ENCODE measurements at places on chromosomes 5 and 9.

GRCh38 chr5:44875661-44876605 lies 67.2 kb downstream of the MRPS30 start:
- no peak for DNase-seq

DNA sequence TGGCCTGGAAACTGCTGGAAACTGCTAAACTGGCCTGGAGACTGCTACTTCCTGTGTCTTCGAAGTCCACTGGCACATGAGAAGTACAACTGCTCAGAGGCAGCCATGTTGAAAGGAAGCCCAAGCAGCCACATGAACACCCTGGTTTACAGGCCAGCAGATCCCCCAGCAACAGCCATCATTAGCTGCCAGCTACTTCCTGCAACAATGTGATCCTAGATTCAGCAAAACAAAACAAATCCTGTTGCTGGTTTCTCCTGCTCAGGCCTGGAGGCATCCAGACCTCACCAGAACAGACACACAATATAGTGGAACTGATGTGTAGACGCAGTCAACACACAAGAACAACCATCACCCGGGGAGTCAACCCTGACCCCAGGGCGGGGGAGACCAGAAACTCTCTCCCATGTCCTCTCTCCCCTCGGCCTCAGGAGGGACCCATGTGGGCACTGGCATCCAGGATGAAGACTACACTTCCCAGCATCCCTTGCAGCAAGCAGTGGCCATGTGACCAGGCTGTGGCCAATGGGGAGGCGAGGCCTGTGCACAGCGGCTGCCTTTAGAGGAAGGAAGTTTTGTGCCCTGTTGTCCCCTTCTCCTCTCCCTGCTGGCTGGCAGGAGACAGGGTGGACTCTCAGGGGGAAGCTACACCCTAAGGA lies 9.2 kb upstream of the LCN15 start:
- peak; percentile 81 for DNase-seq

DNA sequence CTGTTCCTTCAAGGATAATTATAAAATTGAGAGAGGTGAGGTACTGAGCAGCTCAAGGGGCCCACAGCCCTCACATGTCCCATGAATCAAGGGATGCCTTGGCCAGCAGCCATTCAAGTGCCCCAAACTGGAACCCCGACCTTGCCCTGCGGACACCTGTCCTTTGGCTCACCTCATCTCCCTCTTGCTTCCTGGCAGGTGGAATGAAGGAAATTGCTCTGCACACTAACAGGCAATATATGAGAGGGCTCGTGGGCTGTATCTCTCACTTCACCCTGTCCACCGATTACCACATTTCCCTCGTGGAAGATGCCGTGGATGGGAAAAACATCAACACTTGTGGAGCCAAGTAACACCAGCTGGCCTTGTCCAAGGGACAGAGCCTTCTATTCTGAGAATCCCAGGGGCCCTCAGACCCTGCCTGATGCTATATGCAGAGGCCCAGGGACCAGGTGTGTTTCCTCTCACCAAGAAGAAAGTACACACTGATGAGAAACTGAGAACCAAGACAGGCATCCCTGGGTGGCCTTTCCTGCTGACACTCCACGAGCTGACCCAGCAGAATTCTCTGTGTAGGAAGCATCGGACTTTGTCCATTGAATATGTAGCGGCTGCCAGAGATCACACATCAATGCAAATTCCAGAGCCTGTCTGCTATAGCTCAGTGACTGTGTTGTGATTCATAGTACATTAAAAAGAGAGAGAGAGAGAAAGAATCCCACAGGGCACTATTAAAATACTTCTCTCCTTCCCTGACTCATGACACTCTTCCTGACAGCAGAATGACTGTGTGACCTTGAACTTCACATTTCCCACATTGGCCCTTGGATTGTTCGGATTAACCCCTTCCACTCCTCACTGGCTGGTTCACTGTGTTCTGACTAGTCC lies 92.6 kb downstream of the LIFR start:
- DNase-seq = no peak

GRCh38 chr5:94086194-94086593 lies 344.8 kb upstream of the POU5F2 start:
- no peak for DNase-seq

GRCh38 chr9:94826644-94827410 lies 100.3 kb downstream of the AOPEP start:
- DNase-seq = peak; percentile 7

DNA sequence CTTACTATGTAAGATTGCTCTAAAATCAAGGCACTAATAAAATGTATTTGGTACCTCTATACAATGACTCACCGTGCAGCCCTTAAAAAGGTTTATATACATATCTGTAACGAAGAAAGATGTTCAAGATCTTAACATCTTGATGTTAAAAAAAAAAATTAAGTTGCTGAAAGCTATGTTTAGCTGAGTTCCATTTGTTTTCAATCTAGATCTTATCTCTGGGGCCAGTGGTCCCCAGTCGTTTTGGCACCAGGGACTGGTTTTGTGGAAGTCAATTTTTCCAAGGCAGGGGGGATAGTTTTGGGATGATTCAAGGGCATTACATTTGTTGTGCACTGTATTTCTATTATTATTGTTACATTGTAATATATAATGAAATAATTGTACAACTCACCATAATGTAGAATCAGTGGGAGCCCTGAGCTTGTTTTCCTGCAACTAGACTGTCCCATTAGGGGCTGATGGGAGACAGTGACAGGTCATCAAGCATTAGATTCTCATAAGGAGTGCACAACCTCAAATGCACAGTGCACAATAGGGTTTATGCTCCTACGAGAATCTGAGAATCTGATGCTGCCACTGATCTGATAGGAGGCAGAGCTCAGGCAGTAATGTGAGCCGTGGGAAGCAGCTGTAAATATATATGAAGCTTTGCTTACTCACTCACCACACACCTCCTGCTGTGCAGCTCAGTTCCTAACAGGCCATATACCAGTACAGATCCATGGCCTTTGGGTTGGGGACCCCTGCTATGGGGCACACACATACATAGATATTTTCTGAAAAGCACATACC lies 27.6 kb upstream of the TSLP start:
- DNase-seq = no peak

DNA sequence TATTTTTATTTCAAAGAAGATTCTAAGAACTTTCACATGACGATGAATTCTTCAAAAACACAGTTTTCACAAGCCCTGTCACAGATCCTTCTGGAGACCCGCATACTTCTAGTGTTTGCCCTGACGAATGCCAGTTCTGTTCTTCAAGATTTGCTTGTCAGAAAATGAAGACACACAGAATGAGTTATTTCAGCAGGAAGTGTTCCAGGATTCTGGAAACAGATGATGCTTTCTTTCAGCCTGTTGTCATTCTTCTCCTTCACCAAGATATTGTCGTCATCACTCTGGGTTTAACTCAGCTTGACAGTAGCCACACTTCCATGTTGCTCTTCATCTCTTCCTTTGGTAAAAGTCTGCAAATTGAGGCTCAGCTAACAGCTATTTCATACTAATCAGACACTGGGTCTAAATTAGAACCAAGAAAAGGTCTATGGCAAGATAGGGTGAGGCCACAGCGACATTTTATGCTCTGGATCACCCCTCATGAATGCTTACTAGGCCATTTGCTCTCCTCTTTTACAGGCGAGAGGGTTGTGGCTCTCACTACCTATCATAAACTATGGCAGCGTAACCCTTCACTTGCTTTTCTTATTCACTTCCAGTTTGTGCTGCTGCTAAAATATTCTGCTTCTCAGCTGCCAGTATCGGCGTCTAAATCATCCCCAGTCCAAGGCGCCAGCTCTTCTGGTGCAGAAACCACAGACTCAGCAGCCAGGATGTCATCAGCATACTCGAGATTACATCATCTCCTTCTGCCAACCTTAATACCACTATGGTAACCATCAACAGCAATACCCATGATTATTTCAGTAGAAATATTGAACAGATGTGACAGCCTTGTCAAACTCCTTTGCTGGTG lies 159.6 kb upstream of the TBCA start:
- no peak for DNase-seq

DNA sequence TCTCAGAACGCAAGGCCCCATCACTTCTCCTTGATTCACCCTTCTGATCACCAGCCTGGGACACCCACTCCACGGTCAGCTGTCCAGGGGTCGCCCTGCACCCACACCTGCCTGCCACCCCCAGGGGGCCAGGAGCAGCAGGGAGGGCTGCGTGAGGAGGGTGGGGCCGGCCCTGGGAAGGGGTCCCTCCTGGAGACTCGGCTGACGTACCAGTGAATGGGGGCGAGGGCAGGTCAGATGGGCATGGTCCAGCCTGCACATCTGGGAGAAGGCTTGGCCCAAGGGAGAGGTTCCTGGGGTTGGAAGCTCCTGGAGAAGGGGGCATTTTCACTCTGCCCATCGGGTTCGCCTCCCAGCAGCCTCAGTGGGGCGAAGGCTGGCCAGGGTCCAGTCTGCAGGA lies 21.8 kb upstream of the SARDH start:
- no peak for DNase-seq

GRCh38 chr5:38347040-38347763 lies 88.8 kb downstream of the EGFLAM start:
- no peak for DNase-seq

- no peak for DNase-seq
These were observed 273.4 kb downstream of the NR3C1 start for GRCh38 chr5:143129910-143130612.

GRCh38 chr5:89470658-89471057 lies 587.7 kb upstream of the MEF2C start:
- DNase-seq = no peak

GRCh38 chr5:50445296-50445949 lies 4.3 kb upstream of the EMB start:
- DNase-seq = no peak

DNA sequence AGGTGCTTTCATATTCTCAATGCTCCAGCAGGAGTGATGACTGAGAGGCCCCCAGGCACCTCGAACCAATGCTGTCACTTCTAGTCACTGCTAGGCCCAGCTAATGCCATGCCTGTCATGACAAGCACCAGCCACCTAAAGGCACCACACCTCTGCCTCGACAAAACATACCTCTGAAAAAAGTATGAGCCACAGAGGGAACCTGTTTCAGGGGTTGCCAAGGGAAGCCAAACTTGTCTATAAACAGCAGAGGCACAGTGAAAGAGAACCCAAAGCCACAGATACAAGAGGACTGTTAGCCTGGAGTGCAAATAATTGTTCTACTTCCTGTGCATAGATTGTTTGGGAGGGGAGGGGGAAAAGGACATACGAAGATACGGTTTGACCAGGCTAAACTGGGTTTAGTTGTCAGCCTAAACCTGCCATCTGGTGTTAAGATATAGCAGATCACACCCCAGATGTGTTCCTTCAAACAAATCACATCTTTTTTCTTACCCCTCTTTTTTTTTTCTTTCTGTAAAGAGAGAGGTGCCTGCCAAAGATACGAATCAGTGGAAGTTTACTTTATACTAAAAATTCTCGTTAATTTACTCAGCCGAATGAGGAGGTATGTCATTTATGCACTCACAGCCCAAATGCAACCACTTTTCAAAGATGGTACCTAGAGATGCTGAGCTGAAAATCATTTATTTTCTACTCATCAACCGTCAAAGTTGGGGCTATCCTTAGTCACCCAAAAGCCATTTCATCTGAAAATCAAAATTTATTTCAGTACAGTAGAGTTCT lies 45.7 kb downstream of the BNC2 start:
- DNase-seq = no peak

- DNase-seq = no peak
These were observed 159.5 kb upstream of the ACTBL2 start for GRCh38 chr5:57642066-57642465.

- no peak for DNase-seq
These were observed 84.9 kb downstream of the ADAMTS12 start for GRCh38 chr5:33806738-33807442.

GRCh38 chr9:133103183-133103986 lies 17.7 kb downstream of the RALGDS start:
- peak; percentile 93 for DNase-seq

- DNase-seq = no peak
These were observed 20.8 kb downstream of the IFNB1 start for GRCh38 chr9:21056931-21057330.

DNA sequence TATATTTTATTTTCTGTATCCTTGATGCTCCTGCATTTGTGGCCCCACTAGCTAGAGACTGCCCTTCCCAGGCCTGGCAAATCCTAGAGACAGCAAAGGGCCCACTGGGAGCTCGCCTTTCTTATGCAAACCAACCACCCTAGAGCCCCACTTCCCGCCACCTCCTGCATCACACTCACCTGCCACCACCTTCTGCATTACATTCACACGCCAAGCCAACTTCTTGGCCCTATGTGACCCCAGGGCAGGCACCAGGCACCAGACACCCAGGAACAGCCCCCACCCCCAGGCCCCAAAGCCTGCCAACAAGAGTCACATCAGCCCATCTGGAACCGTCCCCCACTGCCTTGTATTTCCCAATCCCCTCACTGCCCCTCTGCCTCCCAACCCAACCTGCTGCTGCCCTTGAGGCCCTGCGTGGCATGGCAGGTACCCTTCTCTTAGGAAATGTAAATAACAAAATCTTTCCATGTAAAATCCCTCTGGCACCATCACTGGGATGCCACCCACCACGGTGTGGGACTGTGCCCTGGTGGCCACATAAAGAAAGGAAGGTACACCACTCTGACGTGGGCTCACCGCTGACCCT lies 22.0 kb downstream of the ROR2 start:
- no peak for DNase-seq

- peak; percentile 84 for DNase-seq
These were observed 1.3 kb upstream of the NFIB start for GRCh38 chr9:14314929-14315874.

GRCh38 chr5:137176126-137176525 lies 323.0 kb downstream of the SPOCK1 start:
- no peak for DNase-seq

GRCh38 chr5:65382582-65382981 lies 99.1 kb downstream of the ADAMTS6 start:
- DNase-seq = no peak

DNA sequence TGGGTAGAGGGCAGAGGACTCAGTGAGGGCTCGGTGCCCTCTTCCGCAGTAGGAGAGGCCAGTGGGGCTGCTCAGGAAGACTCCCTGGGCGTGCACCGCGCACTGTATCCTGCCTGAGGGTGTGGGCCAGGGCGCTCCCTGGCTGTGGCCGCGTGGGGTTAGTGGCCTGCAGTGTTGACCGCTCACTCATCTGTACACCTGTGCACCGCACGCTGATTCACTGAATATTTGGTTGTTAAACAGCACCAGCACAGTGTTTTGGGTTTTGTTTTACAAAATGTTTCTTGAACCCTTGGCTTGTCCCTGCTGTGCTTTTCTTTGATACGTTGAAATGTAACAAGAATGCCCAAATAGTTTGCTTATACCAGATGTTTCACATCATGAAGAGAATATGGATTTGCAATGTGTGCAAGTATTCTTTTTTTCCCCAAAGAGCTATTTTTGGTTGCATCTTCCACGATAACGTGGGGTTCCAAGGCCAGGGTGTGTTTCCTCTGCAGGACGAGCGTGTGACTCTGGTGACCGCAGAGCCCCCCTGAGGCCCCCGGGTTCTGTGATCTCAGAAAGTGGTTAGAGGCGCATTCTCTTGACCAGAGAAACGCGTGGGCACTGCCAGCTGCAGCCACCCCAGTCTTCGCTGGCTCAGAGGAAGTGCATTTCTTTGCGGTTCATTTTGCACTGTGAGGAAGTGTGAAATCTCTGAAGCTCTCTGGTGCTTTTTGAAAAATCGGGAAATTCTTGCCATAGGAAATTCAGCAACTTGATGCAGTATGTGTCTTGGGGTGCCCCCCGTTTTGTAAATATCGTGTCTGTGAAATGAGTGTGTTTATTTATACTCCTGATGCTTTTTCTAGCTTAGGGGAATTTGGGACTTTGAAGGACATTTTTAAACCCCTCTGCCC lies 46.9 kb downstream of the AHRR start:
- peak; percentile 27 for DNase-seq

All from H1 (cell line).